ENCODE measurements at places on chromosomes 11 and 22.

- no peak for DNase-seq
These were observed 41.8 kb downstream of the TST start for GRCh38 chr22:36977401-36977861.

DNA sequence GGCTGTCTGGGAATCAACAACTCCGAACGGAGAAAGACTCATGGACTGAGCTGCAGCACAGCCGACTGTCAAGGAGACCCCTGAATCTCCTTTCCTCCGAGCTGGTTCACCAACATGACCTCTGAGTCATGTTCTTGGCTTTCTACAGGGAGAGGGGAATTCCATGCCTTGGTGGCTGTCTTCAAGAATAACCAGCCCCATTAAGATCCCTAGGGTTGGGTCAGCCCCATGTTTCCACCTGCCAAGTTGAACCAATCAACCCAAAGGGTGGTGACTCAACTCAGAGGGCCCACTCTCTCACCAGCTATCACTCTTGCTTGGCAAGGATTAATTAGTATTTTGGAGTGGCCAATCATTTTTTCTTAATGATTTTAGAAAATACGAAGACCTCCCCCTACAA, 28.3 kb upstream of the IGSF22 start:
- no peak for DNase-seq

DNA sequence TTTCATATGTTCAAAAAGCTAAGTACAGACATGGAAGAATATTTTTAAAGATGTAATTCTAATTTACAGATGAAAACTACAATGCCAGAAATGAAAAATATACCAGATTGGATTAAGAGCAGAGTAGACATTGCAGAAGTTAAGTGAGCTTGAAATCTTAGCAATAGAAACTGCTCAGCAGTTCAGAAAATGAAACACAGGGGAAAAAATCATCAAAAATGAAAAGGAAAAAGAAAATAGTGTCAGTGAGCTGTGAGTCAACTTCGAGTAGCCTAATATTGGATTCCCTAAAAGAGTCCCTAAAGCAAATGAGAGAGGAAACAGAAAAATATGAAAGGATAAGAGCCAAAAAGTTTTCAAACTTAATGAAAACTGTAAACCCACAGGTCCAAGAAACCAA, 25.8 kb upstream of the IL10RA start:
- no peak for DNase-seq

DNA sequence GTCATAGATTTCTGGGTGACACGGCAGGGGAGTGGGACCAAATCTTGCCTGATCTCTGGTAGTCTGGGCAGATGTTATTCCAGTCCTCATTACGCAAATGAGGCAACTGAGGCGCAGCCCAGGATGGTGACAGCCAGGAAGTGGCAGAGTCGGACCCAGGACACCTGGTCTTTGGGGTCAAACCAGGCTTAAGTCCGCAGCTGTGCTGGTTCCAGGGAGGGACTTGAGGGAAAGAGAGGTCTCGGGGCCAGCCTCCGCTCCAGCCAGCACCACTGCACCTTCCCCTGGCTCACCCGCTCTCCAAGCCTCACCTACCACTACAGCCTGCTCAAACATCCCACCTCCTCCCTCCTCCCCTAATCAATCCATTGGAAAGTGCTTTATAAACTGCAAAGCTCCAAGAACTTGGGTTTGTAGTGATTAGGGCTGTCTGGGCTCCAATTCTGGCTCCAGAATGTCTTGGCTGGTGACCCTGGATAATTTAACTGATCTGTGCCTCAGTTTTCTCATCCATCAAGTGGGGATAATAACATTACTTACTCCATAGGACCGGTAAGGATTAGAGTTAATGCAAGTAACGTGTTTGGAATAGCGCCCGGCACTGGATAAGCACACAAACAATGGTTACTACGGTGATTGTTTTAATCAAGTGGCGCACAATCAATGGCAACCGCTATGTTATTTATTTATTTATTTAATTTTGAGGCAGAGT, 526 bp upstream of the PNPLA5 start:
- DNase-seq = no peak

DNA sequence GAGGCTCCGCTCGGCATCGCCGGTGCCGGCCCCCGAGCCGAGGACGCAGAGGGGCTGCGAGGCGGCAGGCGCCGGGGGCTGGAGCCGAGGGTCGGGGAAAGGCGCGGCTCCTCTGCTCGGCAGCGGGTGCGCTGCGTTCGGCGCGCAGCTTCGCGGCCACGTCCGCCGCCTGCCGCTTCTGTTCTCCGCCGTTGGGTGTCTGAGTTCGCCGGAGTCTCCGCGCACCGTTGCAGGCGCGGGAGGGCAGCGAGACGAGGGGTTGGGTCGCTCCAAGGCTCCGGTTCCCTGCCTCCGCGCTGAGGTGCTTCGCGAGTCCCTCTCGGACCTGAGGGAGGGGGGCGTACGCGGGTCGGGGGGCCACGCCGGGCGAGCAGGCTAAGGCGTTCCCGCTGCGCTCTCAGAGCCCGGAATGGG, 347 bp downstream of the MN1 start:
- DNase-seq = no peak

DNA sequence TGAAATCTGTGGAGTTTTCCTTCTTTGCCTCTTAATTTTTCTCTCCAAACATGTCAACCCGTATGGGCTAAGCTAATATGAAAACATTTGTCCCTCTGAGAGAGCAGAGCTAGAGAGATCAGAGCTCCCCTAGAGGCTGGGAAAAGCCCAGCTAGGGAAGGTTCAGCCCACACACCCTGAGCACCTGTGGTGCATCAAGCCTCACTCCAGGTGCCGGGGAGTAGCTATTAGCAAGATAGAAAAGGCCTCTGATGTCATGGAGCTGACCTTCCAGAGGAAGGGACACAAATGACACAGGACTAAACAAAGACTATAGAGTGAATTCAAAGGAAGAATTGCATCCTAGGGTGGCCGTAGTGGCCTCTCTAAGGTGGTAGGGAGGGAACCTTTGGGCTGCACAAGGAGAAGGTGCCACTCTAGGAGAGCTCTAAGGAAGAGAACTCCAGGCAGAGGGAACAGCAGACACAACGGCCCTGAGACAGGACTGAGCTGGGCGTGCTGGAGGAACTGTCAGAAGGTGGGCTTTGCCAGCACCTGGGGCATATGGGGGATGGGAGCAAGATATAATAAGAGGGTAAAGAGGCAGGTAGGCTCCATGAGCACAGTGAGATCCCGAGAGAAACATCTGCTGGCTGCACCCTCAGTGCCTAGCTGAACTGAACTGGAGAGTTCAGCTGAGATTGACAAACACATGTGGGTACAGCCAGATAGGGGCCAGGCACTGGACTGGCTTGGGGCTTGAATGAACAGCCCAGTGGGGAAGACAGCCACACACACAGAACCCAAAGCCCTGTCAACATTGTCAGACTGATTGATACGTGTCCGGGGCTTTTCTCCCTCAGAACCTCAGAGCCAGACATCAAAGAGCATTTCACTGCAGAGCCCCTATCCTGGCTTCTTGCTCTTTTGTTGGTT, 65.5 kb upstream of the DRD2 start:
- DNase-seq = no peak

GRCh38 chr11:132114185-132114584, 743.8 kb downstream of the NTM start:
- DNase-seq = no peak

DNA sequence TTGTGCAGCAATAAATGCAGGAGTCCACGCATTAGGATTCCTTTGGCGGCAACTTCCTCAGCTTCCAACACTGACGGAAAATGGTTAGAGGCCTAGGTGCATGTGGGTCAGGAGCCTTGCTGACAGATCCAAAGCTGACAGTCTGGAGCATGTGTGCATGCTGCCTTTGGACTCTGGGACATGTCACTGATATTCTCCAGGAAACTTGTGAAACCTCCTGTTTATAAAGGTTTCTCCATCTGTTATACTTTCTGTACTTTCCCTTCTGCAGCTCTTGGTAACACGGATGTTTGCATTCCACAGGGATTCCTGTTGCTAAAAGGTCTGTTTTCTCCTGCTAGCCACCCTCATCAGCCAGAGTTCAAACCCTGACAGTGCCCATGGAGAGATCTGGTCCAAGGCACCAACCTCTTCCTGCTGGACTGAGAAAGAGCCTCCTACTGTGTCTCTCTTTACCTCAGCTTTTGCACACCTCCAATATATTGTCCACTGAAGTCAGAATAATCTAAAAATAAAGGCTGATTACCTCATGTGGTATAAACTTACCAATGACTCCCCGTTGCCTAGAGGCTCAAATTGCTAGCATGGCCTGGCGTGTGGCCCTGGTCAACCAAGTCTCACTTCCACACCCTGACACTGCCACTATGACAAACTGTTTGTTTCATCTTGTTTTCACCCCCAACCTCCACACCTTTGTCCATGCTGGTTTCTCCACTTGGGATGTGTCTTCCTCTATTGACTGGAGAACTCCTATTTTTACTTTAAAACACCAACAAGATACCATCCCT, 31.1 kb upstream of the LYVE1 start:
- no peak for DNase-seq

- DNase-seq = no peak
These were observed 8.2 kb upstream of the USP2 start for GRCh38 chr11:119389611-119390254.

DNA sequence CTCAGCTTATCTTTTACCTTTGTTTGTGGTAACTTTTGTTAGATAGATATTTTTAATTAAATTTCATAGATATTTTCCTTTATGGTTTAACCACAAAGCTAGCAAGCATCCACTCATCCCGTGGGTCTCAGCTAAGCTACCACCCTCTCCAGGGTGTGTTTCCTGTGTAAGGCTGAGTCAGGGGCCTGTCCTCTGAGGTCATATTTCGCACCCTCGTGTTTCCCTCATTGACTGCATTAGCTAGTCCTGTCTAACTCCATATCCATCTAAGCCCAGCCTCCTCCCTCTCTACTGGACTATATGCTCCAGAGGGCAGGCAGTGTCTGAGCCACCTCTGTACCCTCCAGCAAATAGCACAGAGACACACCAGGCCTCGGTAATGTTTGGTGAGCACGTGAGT, 16.7 kb downstream of the XRRA1 start:
- no peak for DNase-seq

GRCh38 chr11:119361056-119361787, 14.7 kb upstream of the MFRP start:
- DNase-seq = no peak

- DNase-seq = peak; percentile 81
These were observed at the start of the genes CPSF7 and SDHAF2 for GRCh38 chr11:61429691-61430582. CPSF7 (minus strand) TSS chr11:61429975; CDS start chr11:61429235, 740 bp downstream. SDHAF2 (plus strand) TSS chr11:61430124; CDS start chr11:61430147, 23 bp downstream.

- no peak for DNase-seq
These were observed 2.6 kb upstream of the GNAZ start for GRCh38 chr22:23067691-23068090.

DNA sequence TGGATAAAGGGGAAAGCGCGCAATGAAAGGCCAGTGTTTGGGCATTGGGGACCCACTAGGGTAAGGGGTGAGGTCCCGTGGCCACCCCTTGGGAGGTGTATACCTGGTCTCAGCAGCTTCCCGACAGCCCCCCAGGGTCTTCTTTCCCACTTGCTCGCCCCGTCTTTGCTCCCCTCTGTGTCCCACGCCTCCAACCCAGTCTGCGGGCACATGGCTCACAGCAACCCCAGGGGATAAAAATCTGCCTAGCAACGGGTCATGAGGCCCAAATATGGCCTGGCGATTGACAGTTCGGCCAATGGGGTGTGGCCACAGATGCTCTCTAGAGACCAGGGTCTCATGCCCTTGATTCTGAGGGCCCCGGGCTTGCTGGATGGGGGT, 41.6 kb downstream of the AHNAK start:
- DNase-seq = no peak

DNA sequence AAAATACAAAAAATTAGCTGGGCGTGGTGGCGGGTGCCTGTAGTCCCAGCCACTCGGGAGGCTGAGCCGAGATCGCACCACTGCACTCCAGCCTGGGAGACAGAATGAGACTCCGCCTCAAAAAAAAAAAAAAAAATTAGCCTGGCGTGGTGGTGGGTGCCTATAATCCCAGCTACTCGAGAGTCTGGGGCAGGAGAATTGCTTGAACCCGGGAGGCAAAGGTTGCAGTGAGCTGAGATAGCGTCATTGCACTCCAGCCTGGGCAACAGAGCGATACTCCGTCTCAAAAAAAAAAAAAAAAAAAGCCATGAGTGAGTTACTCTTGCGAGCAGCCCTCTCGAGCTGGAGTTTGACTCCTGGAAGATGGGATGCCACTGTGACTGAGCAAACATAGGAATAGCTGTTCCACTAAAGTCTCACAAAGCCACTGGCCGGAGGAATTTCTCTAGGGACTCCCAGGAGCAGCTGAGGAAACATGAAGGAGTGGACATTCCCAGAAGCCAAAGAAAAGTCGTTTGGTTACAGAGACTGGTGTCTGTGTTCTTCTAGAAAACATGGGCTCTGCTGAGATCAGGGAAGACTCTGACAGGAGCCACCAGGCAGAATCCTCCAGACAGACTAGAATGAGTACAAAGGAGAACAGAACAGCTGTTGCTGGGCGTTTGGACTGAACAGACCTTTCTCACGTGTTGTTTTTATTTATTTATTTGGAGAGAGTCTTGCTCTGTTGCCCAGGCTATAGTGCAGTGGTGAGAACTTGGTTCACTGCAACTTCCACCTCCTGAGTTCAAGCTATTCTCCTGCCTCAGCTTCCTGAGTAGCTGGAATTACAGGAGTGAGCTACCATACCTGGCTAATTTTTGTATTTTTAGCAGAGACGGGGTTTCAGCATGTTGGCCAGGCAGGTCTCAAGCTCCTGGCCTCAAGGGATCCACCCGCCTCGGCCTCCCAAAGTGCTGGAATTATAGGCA, 32.4 kb upstream of the MYH9 start:
- DNase-seq = no peak

- peak; percentile 13 for DNase-seq
These were observed 26.9 kb upstream of the CD82 start for GRCh38 chr11:44538375-44539054.

DNA sequence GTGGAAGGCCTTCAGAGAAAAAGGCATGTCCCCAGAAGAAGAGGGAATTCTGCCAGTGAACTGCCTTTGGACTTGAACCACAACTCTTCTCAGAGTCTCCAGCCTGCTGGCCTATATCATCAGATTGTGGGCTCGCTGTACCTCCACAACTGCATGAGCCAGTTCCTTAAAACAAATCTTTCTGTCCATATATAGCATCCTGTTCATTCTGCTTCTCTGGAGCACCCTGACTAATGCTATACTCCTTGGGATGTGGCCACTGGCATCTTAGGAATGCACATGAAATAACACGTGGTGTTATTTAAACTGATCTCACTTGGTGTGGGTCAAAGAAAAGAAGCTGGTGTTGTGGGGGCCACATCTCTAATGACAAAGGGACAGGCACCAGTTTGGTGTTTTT, 58.3 kb upstream of the VSTM5 start:
- DNase-seq = no peak

DNA sequence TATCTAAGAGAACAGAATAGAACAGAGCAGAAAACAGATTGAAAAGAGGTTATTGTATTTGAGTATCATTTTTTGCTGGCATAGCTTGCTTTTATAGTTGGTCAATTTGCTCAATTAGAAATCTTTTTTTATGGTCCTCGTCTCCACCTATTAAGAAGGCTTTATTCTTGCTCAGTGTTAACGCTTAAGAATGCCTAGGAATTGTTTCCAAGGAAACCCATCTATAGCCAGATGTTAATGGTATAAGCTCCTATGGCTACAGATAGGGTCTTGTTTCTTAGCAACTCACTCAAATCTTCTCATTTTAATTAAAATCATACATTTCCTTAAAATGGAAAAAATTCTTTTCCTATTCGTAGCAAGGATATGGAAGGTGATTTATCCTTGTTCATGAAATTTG, 392.3 kb downstream of the TMEM135 start:
- DNase-seq = no peak

GRCh38 chr11:18706330-18707243, 8.0 kb downstream of the TMEM86A start:
- no peak for DNase-seq
